ENCODE measurements at places on chromosomes 5 and 9.

DNA sequence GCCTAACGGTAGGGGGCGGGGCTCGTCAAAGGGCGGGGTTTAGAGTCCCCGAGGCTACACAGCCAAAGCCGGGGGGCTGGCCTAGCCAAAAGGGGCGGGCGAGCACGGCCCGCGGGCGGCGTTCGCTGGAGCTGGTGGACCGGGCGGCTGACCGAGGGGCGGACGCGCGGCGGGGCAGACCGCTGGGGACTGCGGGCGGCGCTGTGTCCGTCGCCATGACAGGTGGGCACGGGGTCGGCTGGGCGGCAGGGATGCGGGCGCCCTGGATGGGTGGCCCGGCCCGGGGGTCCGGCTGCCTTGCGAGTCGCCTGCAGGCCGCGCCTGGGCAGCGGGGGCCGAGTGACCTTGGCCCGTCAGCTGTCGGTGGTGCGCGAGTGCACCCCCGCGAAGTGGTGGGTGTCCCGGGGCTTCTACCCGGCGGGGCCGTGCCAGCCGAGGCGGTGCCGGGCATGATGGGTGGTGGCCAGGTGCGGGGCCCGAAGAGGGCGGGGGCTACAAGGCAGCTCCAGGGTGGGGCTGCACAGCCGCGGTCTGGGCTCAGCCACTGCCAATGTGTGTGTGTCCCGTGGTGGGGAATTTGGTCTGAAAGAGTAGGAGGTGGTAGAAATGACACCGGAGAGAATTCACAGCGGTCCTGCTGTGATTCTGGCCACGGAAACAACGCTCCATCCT is at the start of gene CARD19:
TSS of gene CARD19 (plus strand) at position 87 of the 672 bp plus-strand sequence. CDS start at position 216, 129 bp downstream.
- peak; percentile 42 for DNase-seq

- no peak for DNase-seq
Observed at GRCh38 chr5:107538805-107539445, 131.8 kb downstream of the EFNA5 start.

DNA sequence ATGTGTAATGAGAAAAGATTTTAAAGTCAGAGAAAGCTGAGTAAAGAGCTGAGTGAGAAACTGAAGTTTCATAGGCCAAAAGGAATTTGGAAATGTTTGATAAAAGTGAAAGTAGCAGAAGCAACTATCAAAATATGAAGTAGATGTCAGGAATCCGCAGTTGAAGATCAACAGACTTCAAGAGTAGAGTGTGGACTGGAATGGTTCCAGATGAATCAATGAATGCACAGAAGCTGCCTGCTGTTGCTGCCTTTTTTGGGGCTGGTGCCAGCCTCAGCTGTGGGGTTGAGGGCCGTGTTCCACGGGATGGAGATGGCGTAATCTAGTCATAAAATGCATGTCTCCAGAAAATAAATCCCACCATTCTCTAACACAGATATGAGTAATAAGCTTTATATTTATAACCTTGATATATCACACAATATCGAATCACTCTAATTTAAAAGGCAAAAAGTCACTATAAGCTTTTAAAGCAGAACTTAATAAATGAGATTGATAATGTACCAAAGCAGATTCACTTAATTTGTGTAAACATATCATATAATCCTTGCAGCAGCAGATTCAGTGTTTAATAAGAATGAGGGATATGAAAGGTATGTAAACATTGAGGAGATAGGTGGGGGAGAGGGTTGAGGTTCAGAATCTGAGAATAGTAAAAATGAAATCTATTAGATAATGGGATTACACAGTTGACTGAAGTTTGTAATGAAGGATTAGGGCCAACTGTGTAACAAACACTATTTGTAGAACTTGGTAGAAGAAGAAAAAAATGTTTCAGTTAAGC is 652.3 kb upstream of the FTMT start:
- no peak for DNase-seq

GRCh38 chr5:16453609-16454008 is 12.0 kb downstream of the ZNF622 start:
- no peak for DNase-seq

DNA sequence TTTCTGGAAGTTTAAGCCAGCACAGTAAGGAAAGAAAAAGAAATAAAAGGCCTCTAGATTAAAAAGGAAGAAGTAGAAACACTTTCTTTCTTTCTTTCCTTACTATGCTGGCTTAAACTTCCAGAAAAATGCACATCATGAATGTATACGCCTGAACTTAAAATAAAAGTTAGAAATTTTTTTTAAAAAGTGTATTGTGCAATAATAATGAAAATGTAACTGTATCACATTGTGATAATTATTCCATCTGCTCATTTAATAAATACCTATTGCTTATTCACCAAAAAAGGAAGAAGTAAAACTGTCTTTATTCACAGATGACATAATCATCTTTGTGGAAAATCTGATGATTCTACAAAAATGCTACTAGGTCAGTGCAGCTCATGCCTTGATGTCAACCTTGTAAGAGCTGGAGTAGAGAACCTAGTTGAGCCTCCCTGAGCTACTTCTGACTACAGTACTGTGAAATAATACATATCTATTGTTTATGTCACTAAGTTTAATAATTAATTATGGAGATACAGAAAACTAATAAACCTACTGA is 49.4 kb downstream of the MCTP1 start:
- DNase-seq: no peak

DNA sequence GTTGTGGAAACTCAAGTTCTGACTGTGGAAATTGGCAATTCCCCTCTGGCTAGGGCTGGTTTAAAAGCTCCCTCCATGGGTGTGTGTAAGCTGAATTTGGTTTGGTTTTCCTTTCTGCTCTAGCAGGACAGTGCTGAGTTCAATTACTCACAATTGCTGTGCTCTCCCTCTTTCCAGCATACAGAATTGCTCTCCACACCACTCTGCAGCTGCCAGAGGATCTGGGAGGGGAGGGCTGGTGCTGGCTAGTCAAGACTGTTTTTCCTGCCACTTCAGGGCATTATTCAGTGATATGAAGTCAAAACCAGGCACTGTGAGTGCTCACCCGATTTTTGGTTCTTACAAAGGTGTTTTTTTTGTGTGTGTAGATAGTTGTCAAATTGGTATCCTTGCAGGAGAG is 336.9 kb upstream of the SLC24A2 start:
- DNase-seq: no peak

DNA sequence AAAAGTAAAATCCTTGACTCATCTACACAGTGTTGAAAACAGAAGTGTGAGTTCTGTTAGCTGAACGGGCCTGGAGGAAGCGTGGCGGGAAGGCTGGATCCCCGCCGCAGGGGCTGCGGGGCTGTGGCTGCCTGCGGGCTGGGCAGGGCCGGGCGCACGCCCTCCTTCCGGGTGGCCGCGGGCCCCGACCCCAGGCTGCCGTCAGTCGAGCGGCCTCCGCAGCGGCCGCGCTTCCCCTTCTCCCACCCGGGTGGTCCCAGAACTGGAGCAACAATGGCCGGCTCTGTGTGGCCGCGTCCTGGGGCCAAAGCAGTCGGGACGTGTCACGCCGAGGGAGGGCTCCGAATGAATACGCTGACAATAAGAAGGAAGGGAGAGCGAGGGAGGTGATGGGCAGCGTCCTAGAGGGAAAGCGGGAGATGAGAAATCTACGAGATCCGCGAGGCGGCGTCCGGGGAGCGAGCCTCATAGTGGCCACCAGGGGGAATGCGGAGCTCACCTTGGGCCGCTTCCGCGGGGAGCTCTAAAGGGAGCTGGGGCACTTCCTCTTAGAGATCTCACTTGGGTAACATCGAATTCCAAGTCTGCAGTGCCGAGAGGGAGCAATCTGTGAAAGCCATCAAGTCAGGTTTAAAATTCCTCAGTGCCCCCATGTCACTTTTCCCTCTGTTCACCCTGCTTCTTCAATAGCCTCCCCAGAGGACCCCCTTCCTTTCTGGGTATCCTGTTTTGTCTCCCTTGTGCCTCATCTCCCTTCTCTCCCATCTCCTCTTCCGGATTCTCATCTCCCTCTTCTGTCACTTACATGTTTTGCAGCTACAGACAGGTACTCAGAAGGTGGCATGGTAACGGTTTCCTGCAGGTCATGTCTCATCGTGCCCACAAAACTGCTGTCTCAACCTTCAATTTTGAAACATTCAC is 83.9 kb downstream of the SLC1A3 start:
- peak; percentile 59 for DNase-seq

DNA sequence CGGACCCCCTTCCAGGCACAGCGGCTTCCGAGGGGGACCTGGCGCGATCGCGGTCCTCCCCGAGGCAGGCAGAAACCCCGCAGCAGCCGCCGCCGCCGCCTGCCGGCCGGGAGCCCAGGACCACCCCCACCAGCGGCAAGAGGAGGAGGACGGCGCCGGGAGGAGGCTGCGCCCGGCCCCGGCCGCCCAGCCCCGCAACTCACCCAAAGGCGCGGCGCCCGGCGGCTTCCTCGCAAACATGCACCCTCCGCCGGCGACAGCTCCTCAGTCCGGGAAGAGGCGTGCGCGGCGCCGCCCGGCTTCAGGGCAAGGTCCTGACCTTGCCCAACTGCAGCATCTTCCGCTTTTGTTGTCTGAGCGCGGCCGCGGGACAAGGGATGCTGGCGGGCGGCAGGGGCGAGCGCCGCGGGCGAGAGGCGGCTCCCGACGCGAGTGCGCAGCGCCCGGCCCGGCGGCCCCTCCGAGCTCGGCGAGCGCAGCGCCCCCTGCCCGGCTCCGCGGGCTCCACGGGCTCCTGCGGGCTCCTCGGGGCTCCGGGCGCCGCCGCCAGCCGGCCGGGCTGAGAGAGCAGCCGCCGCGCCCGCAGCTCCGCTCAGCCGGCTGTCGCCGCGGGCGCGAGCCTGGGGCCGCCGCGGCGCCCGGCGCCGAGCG is 507 bp downstream of the CTNND2 start:
- no peak for DNase-seq

DNA sequence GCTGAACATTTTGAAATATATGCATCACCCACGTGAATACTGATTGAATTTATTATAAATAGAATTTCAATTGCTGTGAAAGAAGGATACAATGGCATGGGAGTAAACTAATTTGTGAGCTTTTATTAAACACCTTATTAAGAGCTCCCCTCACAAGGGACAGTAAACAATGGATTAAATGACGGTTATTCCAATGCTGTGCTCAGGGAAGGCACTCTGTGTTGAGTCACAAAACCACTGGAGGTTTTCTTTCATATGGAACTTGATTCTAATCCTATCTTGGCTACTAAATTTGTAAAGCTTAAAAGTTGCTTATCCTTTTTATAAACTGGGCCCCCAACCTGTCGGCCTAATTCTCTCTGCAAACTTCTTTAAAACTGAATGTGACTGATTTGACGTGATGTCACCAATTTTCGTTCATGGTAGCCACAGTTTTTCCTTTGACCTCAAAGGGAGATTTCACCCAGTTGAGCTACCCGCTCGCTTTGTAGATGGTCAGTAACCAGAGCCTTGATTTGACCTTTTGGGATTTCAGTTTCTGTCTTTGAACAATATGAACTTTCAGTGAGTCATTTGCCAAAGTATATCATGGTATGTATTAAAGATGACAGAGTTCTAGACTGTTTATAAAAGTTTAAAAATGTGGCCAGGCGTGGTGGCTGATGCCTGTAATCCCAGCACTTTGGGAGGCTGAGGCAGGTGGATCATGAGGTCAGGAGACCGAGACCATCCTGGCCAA is 61.3 kb upstream of the PIK3R1 start:
- DNase-seq: no peak
